ENCODE measurements at places on chromosomes 2 and 18.
A peak's percentile ranks its signal among the peaks of the same experiment; 100 is the strongest.

- DNase-seq, result peak; percentile 60
Measured at GRCh38 chr2:66555501-66556324, 120.8 kb downstream of the MEIS1 start.

GRCh38 chr2:204346906-204347305 is 198.4 kb upstream of the PARD3B start:
- no peak for DNase-seq

- DNase-seq, result no peak
Measured at GRCh38 chr2:65577654-65578053, 145.3 kb upstream of the SPRED2 start.

DNA sequence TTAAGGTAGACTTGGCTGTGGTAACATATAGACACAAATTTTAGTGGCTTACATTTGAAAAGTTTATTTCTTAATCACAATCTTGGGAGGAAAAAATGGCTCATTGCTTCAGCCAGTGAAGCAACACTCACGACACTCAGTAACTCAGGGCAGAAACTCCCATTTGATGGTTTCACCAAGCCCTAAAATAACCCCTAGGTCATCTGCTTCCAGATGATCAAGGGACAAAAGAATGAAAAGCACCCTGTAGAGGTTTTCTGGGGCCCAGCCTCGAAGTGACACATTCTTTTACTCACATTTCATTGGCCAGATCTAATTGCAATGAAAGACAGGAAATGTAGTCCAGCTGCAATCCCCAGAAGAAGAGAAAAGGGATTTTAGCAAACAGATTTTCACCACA is 275.9 kb downstream of the TMX3 start:
- no peak for DNase-seq

DNA sequence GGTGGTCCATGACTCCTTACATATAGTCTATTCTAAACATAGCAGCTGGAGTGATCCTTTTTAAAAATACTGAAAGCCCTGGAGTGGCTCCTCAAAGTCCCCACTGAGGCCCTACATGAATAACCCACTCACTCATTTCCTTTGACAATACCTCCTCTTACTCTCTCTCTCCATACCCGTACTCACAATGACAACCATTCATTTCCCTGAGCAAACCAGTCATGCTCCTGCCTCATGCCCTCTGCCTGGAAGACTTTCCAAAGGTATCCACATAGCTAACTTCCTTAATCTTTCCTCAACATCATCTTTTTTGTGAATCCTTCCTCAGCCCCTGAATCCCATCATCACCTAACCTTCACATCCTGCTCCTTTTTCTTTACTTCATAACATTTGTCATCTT is 102.6 kb downstream of the BAZ2B start:
- DNase-seq, result no peak

- DNase-seq, result no peak
Measured at GRCh38 chr2:199962203-199962602, 6.8 kb downstream of the MAIP1 start.

DNA sequence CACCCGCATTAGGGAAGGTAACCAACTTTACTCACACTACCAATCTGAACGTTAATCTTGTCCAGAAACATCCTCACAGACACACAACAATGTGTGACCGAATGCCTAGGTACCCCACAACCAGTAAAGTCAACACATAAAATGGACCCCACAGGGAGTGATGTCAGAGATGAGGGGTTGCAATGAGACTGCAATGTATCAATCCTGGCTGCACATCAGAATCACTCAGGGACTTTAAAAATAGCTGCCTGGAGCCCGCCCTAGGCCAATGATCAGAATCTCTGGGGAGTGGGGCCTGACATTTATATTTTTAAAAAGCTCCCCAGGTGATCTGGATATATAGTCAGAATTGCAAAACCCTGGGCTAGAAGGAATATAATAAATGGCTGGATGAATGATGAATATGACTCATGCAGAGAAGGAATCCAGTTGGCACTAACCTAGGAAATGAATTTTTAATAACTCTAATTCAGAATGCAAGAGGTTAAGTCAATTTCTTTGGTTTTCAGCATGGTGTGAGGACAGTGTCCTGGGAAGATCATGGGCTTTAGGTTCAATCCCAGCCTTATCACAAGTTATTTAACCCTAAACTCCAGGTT is 92.8 kb downstream of the COLEC12 start:
- no peak for DNase-seq

DNA sequence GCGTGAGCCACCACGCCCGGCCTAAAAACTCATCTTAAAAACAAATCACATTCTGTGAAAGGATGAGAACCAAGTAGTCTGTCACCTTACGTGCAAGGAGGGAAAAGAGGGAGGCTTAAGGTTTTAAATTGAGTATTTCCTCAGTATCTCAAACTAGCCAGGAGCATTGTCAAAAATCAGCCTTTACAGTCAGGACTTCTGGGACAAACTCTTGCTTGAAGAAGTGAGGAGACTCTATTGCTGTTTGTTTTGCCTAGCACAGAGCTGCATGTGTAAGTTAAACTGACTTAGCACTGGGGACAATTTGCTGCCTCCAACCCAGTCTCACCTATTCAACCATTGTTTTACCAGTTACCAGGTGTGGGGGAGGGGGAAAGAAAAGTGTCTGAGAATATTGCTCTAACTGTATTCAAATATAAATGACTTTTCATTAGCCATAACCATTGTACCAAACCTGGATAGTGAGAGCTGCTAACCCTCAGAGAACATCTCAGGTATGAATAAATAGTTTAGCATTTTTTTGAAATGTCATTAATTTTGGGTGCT is 3.6 kb downstream of the INO80D start:
- no peak for DNase-seq

GRCh38 chr2:132936791-132937190 is 266.8 kb upstream of the LYPD1 start:
- no peak for DNase-seq

- peak; percentile 37 for DNase-seq
Measured at GRCh38 chr2:86201671-86202335, 2.5 kb downstream of the MRPL35 start.

DNA sequence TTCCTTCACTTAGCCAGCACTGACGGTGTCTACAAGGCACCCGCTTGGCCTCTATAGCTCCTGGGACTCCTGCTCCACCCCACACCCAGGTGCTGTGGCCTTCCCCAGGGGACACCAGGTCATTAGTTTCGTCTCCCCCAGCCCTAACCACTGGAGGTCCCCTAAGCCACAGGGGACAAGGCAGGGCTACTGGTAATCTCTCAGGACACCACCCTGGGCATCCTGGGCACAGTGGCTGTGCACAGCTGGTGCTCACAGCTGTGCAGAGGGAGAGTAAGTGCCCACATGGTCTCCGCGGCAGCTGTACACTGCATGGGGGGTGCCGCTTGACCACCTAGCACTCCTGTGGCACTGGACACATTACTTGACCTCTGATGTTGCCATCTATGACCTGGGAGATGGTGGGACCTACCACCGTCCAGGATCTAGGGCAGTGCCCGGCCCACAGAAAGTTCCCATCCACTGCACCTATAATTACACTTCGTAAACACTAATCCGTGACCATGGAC is 134.0 kb downstream of the HDAC4 start:
- DNase-seq, result no peak

GRCh38 chr18:44518666-44519065 is 162.0 kb upstream of the SETBP1 start:
- no peak for DNase-seq

GRCh38 chr18:55245211-55245614 is 286.0 kb upstream of the CCDC68 start:
- DNase-seq, result no peak

DNA sequence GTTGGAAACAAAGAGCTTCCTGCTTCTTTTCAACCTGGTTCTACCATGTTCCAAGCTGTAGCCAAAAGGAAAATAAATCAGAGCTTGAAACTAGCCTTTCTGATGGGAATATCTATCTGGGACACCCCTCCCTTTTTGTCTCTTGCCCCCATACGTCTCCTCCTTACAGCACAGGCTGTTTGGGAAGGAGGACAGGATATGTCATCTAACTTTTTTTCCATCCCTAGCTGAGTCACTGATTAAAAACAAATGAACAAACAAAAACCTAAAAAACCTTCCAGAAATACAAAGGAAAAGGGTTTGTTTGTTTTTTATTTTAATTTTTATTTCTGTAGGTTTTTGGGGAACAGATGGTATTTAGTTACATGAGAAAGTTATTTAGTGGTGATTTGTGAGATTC is 151.6 kb downstream of the FAM210A start:
- DNase-seq, result no peak

GRCh38 chr18:67770520-67770919 is 254.0 kb upstream of the DSEL start:
- DNase-seq, result no peak

- no peak for DNase-seq
Measured at GRCh38 chr2:126787289-126787688, 111.4 kb upstream of the TEX51 start.

GRCh38 chr2:112493858-112494648 is 12.1 kb downstream of the TTL start:
- no peak for DNase-seq

DNA sequence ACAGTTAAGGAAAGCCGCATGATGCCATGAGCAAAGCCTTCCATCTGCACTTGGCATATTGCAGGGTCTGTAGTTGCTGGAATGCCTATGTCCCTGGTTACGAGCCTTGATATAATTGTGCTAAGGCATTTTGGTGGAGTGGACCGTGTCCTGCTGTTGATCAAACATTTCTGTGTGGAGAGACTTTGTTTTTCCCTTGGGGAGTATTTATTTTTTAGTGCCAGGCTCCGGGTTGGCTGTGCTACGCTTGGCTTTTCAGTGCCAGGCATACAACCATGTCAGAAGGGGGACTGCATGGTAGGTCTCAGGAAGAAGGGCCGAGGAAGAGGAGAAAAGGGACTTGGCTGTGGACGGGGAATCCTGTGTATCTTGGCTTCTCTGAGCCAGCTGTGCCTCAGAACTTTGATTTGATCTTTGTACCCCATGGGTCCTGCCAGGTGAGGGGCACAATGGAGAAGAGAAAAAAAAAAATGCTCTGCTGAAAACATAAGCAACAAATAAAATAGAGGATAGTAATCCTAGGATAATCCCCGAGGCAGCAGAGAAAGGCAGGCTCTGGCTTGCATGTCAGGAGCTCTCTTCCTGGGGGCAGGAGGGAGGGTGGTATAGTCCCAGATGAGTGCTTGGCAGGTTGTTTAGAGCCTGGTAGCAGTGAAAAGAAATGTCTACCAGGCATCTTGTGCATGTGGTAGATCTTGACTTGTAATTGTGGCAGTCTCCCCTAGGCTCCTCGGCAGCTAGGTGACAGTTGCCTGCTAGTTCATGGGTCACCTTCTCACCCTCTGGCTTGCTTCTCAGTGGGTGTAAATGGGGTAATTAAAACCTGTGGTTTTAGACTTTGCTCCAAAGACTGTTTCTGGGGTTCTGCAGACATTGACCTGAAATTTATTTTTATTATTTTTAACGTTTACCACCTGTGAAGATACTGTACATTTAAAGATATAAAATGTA is 233.0 kb downstream of the NEDD4L start:
- no peak for DNase-seq

- no peak for DNase-seq
Measured at GRCh38 chr18:75607701-75608100, 180.2 kb upstream of the SMIM21 start.

DNA sequence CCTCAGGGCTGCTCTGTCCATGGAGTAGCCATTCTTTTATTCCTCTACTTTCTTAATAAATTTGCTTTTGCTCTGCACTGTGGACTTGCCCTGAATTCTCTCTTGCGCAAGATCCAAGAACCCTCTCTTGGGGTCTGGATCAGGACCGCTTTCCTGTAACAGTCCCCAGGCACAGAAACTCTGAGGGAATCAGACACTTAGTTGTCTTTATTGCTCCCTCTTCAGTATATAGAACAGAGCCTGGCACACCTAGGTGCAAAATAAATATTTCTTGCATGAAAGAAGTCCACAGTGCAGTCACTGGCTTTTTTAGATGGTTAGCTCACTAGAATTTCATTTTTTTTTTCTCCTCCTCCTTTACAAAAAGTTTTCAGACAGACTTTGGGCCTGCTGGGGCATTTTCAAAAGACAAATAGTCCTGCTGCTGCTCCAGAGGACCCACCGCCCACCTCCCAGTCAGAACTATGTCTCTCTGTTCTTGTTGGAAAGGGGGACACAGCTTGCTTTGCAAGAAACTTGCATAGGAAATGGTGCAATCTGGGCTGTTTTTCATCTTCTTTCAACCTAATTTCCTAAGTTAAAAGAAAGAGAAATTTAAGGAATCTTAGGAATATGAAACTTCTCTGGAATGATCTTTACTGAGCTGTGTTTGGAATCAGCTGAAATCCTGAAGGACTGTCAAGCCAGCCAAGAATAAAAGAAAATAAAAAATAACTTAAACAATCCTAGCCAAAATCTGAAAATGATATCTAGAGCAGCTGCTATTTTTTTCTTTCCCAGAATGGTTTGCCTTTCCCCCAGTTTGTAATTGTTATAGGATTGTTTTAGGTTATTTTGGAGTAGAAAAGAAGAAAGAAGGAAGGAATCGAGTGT is 31.7 kb upstream of the MAP4K3 start:
- no peak for DNase-seq

- no peak for DNase-seq
Measured at GRCh38 chr2:54818226-54818625, 94.8 kb downstream of the EML6 start.

- peak; percentile 68 for DNase-seq
Measured at GRCh38 chr2:86518481-86518880, 44.8 kb downstream of the CHMP3 start.

DNA sequence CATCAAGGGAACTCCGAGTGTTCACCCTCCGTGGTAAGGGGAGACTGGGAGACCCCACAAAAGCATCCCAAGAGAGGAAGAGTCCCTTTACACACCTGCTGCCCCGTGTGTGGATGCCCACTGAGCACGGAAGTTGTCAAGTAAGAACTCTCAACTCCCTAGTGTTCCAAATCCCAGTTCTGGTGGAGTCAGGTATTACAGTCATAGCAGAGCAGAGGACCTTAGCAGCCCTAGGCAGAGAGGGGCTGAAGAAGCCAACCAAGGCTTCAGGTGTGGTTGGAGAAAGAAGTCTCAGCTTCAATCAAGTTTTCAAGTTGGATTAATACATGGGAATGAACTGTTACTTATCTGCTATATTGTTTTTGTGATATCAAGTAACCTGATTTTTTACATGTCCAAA is 512.5 kb downstream of the RNF144A start:
- no peak for DNase-seq

DNA sequence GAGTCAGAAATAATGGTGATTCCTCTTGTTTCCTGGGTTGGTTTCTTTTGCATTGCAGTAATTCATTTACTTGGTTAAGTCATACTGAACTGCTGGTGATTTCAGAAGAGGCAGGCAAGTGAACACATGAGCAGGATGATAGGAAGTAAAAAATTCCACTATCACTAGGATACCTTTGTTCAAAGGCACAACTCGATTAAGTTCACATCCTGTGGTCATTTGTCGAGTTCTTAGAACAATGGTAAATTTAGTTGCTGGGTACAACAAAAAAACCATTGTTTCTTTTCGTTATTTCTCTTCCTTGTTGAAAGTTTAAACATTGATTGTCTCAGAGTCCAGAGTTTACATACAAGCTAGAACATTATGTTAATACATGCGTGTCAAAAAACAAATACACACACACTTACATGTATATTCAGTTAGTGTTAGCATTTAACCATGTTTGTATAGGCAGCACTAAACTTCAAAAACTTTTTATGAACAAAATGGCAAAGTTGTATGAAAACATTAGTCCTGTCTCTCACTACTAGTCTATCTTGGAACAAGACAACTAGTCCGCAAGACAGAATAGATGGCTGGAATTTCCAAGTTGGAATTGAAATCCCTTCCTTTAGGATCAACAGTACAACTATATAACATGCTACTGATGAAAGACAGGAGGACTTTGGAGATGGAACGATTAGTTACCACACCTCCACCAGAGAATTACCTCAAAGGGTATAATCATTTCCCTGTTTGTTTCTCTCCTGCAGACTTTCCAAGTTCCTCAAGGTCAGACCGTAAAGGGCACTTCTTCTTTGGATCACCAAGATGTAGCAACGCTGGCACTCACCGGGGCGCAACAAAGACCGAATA is 26.2 kb downstream of the STK39 start:
- DNase-seq, result no peak
